Activated naive CD4-positive, alpha-beta T cell treated with anti-CD3 and anti-CD28 coated beads, Interleukin-2, amount 50 U/mL, for 16 hours (primary cell): ENCODE measurements at places on chromosomes 3 and 15.

- no peak for DNase-seq
Measured at GRCh38 chr15:25368850-25369249, 70.0 kb downstream of the UBE3A start.

- DNase-seq: no peak
Measured at GRCh38 chr15:57085267-57085666, 166.8 kb downstream of the TCF12 start.

DNA sequence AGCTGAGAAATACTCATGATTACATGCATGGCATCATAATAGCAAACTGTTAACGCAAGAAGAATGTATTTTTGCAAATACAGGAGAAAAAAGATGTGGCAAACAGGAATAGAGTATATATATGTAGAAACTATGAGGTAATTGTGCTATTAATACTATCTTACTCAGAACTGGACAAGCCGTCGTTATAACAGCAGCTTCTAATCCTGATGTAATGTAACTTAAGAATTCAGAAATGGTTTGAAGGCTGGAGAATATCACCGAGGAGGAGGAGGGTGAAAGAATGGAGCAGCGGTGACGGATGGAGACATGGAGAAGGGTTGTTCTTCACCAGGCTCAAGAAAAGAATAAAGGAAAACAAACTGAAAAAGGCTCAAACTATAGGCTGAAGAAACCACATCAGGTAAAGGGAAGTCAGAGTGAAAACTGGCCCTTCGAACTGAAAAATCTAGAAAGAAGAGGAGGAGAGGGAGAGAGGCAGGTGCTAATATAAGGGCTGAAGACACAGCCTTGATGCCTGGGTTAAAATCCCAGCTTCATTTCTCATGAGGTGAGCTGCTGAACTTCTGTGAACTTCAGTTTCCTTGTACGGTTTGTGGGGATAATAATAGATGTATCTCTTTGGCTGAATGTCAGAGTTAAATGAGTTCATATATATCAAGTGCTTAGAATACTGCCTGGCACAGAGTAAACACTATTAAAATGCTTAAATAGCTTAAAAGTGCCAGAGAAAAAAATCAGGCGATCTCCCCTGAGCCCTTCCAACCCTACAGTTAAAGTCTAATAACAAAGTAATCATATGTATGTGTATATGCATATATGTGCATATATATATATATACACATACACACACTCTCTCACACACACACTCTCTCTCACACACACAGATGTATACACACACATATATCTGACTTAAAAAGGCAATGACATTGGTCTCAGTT lies 43.9 kb downstream of the GOLIM4 start:
- no peak for DNase-seq

DNA sequence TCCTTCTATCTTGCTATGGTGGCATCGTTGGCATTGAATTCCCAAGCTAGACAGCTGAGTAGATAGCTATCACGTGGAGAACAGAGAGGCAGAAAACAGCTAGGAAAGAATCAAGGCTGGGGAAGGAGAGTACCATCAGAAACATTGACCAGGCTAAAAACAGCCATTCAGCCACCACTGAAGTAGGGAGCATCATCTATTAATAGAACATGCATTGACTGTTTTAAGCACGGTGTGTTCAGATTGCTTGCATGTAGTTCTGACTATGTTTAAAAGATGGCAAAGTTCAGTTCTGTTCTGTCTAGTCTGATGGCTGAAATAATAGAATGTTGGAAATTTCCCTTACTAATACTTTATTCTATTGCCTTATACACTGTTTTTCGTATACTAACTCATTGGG lies 413.0 kb downstream of the GABRB3 start:
- no peak for DNase-seq

DNA sequence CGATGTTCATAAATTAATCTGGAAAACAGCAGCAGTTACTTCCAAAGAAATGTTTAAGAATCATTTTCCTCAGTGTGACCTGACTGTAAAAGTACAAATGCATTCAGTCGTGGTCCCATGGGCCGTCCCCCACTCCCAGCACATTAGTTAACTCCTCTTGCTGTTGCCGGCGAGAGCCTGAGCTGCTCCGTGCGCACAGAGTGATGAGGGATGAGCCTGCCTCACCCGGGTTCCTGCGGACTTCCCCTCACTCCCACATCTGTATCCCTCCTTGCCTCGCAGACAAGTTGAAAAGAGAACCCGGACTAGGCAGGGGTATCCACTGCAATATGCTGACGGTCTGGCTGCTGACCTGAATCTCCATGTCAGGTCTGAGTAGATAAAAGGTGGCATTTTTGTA lies 861.7 kb upstream of the NR2F2 start:
- DNase-seq: no peak

DNA sequence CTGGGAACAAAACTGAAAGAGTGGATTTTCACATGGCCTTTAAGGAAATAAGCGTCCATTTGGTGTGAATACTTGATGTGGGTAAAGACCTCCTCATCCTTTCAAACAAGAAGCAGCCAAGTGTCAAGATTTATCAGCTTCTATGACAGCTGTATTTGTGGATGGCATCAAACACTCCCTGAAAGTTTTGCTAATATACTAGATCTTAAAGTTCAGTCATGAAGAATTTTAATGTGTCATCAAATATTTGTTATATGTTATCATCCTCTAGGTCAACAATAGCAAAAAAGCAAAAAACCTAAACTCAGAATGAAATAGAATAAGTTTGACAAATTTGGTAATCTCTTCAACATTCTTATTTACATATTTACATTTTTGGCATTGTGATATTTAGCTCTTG lies 29.1 kb upstream of the LYSMD4 start:
- DNase-seq: no peak

- peak; percentile 11 for DNase-seq
Measured at GRCh38 chr3:32237670-32238452, 619 bp upstream of the CMTM8 start.

- no peak for DNase-seq
Measured at GRCh38 chr3:78888635-78889034, 879.2 kb downstream of the ROBO1 start.

GRCh38 chr3:132879656-132880055 lies 157.4 kb upstream of the NPHP3 start:
- DNase-seq: no peak

DNA sequence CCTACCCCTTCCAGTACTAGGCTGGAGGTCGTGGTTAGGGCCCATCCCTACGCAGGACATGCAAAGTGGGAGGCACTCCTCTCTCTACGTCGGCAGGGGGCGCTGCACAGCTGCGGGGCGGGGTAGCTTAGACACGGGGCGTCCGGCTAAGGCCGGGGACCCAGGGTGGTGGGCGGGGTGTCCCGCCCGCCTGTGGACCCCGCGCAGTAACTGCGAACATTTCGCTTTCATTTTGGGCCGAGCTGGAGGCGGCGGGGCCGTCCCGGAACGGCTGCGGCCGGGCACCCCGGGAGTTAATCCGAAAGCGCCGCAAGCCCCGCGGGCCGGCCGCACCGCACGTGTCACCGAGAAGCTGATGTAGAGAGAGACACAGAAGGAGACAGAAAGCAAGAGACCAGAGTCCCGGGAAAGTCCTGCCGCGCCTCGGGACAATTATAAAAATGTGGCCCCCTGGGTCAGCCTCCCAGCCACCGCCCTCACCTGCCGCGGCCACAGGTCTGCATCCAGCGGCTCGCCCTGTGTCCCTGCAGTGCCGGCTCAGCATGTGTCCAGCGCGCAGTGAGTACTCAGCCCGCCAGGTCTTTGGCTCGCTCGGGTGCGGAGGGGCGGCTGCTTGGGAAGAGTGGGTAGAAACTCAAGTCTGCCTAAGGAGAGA lies at the start of gene IL12A:
TSS of gene IL12A (plus strand) at position 219 of the 655 bp plus-strand sequence.
- peak; percentile 77 for DNase-seq

GRCh38 chr3:146416366-146416765 lies 53.0 kb downstream of the PLSCR2 start:
- DNase-seq: no peak

DNA sequence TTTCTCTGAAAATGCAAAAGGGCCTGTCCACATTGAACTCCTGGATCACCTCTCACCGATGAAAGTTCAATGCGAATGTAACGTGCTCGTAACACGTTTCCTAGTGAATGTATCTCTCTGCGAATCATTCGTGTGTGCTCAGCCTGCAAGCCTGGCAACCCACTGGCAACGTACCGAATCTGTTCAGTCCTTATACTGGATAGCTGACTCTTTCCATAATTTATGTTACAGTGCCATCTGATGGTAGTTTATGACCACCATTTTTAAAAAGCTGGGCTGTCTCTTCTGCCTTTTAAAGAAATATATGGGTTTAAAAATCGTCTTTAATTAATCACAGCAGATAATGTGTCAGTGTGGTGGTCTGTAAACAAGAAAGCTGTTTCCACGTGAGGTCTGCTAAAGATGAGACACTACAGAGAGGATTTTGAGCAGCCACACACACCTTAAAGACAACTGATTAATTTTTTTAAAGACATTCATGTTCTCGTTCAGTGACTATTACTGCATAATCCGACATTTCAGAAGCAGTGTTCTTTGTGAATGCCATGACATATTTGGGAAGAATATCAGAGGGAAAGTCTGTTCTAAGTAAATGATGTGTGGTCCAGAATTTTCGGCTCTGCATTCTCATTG lies 69.4 kb upstream of the FOXP1 start:
- peak; percentile 11 for DNase-seq

DNA sequence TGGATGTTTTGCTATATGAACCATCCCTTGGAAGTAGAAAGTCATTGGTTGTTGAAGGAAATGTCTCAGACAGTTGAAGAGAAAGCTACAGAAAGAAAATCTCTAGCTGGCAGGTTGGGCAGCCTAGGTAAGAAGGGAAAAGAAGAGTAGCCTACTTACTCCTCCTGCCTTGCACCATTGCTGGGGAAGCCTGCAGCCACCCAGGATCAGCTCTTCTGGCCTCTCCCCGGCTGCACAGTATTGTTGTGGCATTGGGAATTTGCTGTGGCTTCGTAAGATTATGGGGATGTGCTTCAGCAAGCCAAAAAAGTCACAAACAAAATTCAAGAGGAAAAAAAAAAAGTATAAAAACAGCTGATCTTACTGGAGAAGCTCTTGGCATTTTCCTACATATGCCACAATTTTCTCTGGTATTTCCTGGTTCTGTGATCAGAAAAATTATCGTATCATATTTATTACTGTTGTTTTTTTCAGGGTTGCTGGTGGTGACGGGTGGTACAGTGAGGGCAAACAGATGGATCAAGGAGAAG lies 154.2 kb downstream of the TIGIT start:
- no peak for DNase-seq

DNA sequence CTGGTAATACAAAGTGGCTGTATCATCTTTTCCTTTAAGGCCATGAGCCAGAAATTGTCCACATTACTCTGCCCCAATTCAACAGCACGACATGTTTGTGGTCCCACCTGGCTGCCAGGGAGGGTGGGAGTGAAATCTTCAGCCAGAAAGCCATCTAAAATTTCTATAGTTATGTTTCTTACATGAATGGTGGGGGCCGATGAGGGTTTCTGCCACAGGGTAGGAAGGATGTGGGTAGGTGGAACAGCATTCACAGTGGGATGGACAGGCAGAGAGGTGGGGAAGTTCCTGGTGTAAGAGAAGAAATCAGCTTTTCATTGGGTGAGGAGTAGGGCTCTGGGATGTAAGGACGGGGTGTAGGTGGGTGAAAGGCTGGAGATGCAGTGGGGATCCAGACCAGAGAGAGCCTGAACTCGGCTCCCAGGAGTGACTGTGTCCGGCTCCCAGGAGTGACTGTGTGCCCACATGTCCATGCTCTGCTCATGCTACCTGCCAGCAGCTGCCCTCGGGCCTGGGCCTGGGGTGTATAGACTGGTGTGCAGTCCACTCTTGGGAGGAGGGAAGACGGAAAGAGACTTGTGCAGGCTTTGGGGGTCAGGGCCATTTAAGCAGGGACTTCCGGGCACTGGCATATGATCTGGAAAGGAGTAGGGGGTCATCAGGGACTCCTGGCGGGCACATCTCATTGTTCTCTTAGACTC lies 3.8 kb upstream of the FBLN2 start:
- no peak for DNase-seq

- no peak for DNase-seq
Measured at GRCh38 chr3:186879781-186880180, 37.3 kb downstream of the ADIPOQ start.

GRCh38 chr3:183123891-183124290 lies 24.6 kb upstream of the MCCC1 start:
- no peak for DNase-seq

GRCh38 chr3:197522881-197523441 lies 32.8 kb downstream of the BDH1 start:
- DNase-seq: no peak

DNA sequence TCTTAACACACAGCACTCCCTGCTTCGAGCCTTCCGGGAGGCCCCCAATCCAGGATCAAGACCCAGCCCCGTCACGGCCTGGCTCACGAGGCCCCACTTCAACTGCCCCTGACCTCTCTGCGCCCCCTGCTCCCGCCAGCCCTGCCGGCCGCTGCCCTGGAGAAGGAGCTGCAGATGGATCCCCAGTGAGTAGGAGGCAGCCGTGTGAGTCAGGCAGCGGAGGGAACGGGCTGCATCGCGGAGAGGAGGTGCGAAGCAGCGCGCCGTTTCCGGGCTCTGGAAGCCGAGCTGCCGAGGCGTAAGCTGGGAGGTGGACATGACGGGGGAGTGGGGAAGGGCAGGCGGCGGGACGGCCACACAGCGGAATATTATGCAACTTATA lies 133.4 kb downstream of the TPRA1 start:
- DNase-seq: no peak

GRCh38 chr3:184168363-184169120 lies 6.1 kb upstream of the AP2M1 start:
- no peak for DNase-seq

GRCh38 chr3:73086071-73086494 lies 24.6 kb downstream of the EBLN2 start:
- DNase-seq: peak; percentile 52

DNA sequence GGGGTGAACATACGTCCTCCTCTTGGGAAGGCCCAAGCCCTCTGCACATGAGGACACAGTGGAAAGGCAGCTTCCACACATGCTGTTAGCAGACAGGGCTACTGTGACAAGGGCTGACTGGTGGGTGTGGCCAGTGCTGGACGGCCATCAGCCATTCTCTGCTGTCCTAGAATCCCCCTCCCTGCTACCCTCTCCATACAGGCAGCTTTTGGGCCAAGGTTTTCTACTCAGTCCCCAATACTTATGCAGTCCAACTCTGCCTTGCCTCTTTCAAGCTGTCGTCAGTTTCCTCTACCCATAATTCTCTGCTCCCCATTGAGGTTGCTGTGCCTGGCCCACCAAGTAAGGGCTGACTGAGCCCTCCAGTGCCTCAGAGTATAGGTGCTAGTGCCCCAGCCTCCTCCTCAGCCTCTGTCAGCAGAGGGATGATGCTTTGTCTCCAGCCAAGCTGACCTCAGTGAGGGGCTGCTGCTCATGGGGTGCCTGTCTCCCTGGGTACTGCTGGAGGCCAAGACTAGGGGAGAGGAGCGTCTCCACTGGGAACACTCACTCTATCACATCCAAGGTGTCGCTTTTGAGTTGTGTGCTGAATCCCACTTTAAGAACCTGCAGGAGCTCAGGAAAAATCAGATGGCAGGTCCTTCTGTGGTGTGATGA lies 2.8 kb downstream of the LOXL1 start:
- no peak for DNase-seq

GRCh38 chr3:44685128-44685800 lies 27.2 kb upstream of the ZNF502 start:
- DNase-seq: peak; percentile 52

- no peak for DNase-seq
Measured at GRCh38 chr3:105765308-105765639, 103.5 kb downstream of the CBLB start.

GRCh38 chr3:79767194-79767904 lies 449 bp downstream of the ROBO1 start:
- no peak for DNase-seq
